Naive B cell (primary cell): ENCODE measurements at places on chromosomes 2 and 18.

- DNase-seq = peak; percentile 26
Measured at GRCh38 chr2:227106845-227107759, 56.9 kb downstream of the COL4A4 start.

DNA sequence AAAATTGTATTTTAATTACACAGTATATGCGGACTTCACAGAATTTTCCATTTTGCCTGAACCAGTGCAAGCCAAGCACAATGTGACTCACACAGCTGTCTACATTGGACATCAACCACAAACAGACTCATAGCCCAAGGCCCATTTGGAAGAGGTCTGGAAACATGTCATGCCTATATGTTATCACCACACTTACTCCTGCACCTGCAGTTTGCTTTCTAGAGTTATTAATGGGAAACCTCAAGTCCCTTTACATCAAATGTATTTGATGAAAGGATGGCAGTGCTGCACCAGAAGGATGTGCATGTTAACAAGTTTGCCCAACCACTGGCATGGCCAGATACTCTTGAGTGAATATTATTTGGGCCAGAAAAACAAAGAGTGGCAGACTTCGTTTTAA lies 548.9 kb upstream of the CDH2 start:
- DNase-seq = no peak

DNA sequence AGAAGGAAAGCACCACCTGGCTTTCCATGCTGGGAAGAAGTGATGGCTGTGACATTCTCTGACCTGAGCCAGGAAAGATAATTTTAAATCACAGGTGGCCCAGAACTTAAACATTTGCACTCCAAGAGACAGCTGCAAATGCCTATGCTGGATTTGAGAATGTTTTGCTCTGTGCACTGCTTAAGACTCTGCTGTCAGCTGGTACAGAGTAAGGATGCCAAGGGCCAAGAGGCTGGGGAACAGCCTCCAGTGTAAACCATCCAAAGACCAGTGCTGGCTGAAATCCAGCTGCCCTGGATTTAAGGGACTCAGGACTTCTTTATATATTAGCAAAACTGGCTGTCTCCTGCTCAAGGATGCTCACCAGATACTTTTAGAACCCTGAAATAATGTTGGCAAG lies 3.9 kb downstream of the HOXD8 start:
- no peak for DNase-seq

- DNase-seq = no peak
Measured at GRCh38 chr2:227374158-227374557, 4.9 kb downstream of the TM4SF20 start.

- no peak for DNase-seq
Measured at GRCh38 chr2:134289225-134289624, 35.4 kb downstream of the MGAT5 start.

- DNase-seq = no peak
Measured at GRCh38 chr2:31071741-31072140, 66.5 kb downstream of the GALNT14 start.

- DNase-seq = no peak
Measured at GRCh38 chr2:106830191-106830590, 55.8 kb downstream of the ST6GAL2 start.

DNA sequence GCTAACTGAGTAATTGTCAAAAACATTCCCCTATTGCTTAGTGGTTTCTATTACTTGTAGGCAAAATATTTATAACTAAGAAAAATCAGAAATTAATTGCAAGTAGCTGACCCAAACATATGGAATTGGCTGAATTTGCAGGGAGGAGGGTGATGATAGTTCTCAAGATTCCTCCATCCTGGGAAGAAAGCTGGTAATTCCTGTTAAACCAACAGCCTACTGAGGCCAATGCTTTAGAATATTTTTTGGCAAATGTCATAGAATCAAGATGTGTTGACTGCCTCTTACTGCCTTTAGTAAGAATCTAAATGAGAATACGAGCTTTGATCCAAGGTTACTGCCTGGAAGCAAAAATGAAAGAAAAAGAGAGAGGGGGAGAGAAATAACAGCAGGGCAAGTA lies 120.0 kb downstream of the COL6A3 start:
- no peak for DNase-seq

DNA sequence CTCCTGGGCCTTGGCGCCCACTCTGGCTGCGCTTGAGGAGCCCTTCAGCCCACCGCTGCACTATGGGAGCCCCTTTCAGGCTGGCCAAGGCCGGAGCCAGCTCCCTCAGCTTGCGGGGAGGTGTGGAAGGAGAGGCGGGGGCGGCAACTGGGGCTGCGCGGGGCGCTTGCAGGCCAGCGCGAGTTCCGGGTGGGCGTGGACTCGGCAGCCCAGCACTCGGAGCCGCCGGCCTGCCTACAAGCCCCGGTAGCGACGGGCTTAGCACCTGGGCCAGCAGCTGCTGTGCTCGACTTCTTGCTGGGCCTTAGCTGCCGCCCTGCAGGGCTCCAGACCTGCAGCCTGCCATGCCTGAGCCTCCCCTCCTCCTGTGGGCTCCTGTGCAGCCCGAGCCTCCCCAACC lies 141.5 kb upstream of the SLC39A10 start:
- DNase-seq = no peak

DNA sequence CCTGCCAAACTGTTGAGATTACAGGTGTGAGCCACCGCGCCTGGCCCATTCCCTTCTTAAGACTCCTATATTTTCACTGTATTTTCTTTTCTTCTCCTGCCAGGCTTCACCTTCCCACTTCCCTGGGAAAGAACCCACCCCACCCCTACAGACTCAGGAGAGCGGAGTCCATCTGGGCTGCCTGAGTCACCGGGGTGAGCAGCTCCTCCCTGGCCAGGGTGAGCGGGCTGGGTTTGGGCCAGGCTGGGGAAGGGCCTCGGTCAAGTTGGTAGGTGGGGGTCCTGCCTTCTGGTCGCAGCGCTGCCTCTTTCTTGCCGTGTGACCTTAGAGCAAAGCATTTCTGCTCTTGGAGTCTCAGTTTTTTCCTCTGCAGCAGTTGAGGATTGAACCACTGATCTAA lies 2.1 kb upstream of the GAREM2 start:
- DNase-seq = no peak

GRCh38 chr2:128258218-128258617 lies 60.5 kb downstream of the HS6ST1 start:
- no peak for DNase-seq

- no peak for DNase-seq
Measured at GRCh38 chr2:32683520-32684086, 55.8 kb downstream of the TTC27 start.

DNA sequence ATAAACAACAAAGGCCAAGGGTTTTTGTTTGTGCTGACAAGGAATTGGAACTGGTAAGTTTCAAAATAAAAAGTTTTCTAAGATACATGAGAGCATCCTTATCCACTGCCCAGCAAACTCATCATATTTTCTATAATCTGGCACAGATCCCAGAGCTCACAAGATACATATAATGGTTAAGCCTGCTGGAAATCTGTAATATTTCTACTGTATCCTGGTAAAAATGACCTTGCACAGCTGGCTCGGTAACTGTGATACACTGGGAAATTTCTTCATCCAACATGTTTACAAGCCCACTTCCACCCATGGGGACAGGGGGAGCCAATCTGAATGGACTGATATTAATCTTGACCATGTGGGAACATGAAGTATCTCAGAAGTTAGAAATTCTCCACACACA lies 425.4 kb upstream of the MMADHC start:
- DNase-seq = no peak

DNA sequence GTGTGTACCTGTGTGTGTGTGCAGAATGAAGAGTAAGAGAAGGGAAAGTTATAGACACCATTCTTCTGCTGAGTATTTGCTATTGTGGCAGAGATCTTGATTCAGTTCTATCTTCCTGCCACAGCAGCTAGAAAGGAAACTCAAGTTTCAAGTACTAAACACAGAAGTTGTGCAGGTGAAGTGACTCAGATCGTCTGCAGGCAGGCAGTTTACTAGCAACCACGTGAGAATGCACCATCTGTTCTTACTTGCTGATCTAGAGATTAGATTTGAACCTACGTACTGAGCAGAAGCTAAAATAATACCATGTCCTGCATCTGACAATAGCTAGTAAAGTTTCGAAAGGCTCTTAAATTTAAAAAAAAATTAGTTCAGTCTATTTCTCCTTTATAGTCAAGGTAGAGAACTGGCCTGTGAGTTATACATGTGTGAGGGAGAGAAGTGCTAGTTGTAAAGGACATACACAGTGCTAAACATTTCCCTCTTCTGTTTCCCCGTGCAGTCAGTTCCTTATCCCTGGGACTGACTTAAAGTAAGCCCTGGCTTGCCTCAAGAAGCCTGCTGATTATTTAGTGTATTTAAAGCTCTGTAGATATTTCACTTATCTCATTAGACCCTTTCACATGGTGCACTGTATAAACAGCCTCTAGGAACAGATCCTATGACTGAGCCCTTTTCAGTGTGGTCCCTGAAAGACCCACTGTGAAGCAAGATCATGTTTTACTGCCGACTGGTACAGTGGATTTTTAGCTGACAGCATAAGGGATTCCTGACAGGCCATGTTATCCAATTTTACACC lies 45.0 kb downstream of the SLC38A11 start:
- peak; percentile 12 for DNase-seq

- DNase-seq = no peak
Measured at GRCh38 chr2:162197069-162197825, 45.2 kb upstream of the GCG start.

- DNase-seq = no peak
Measured at GRCh38 chr2:133497270-133497893, 70.9 kb downstream of the NCKAP5 start.

DNA sequence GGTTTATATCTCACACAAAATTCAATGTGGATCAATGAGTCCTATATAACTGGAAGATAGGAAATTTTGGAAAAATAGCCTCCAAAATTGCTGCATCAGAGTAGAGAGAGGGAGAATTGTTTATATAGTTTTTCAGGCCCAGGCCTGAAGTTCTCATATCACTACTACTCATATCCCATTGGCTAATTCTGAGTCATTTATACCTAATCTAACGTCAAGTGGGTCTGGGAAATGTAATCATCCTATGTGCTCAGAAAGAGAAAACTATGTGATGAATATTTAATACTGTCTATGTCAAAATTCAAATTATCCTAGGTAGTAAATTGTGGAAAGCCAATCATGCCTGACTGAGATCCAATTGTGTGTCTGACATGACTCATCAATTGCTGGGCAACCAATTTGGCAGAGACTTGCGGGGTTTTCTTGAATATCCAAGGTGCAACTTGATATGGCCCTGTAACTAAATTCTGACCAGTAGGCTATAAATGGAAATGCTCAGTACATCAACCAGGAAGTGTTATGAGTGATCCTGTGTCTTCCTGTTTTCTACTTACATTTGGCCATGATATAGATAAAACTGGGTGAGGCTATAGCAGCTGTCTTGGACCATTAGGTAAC lies 744.4 kb downstream of the KCNJ3 start:
- DNase-seq = no peak

DNA sequence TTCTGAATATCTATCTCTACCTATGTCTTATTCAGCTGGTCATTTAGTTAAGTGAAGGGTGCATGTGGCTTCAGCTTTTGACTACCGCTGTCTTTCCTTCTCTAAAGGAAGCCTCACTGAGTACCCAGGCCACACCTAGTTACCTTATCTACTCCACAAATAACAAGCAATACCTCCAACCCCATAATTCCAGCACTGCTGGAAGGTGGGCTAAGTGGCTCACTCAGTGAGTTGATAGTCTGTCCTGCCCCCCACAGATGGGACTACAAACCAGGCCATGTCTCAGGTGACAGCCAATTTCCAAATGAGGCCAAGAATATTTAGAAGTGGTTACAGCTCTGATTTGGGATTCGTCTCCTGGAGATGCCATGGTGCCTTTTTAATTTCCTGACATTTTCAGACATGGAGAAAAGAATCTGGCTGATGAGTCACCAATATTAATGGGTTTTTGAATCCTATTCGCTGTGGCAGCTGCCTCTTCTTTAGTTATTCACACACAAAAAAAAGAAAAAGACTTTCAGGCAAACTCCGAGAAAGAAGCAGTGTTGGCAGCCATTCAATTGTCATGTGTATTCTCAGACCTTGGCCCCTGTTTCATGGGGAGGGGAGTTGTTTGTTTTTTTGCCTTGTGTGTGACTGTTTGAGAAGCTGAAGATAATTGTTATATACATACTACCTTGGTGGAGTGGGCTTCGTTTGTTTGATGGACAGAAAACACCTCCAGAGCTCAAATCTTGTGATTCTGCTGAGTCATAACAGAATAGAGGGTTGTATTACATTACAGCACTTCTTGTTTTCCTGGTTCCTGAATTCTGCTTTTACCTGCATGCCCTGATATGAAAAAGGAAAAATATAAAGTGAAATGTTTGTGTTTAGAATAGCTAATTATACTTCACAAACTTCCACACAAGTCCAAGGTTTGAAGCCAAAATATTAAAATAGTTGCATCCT lies 64.2 kb downstream of the SCG2 start:
- no peak for DNase-seq

GRCh38 chr18:68763083-68763482 lies 34.8 kb upstream of the CCDC102B start:
- no peak for DNase-seq

DNA sequence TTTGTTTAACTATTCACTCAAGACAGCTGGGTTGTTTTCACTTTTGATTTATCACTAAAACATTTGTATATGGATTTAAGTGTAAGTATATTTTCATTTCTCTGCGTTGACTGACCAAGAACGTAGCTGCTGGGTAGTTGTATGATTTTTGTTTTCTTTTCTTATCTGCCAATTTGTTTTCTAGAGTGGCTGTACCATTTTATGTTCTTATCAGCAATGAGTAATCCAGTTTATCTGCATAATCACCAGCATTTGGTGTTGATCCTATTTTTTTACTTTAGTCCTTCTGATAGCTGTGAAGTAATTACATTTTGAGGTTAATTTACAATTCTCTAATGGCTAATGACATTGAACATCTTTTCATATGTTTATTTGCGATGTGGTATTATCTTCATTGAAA lies 1178.4 kb upstream of the TMEFF2 start:
- no peak for DNase-seq

GRCh38 chr18:24342347-24342746 lies 55.3 kb downstream of the OSBPL1A start:
- no peak for DNase-seq

- DNase-seq = no peak
Measured at GRCh38 chr2:239460780-239461179, 60.0 kb upstream of the HDAC4 start.

- DNase-seq = no peak
Measured at GRCh38 chr2:234967201-234967869, 15.5 kb downstream of the SH3BP4 start.

GRCh38 chr2:215367662-215368492 lies 56.0 kb downstream of the ATIC start:
- no peak for DNase-seq

DNA sequence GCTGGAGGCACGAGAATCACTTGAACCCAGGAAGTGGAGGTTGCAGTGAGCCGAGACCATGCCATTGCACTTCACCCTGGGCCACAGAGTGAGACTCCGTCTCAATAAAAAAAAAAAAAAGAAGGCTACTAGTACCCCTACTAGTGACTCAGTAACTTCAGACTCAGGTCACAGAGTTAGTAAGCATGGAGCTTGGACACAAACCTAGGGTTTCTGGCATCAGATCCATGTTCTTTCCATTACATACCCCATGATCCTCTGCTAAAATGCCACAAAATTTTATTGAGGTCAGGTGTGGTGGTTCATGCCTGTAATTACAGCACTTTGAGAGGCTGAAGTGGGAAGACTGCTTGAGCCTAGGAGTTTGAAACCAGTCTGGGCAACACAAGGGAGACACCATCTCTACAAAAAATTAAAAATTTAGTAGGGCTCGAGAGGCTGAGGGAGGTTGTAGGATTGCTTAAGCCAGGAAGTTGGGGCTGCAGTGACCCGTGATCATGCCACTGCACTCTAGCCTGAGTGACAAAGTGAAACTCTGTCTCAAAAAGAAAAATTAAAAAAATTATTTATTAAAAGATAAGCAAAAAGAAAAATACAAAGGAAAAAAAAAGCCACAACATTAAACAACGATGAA lies 45.1 kb downstream of the DHX57 start:
- DNase-seq = no peak
